ENCODE measurements at places on chromosomes 6 and 20.

GRCh38 chr20:47782920-47783552 is 2.2 kb downstream of the SULF2 start:
- DNase-seq, result no peak

DNA sequence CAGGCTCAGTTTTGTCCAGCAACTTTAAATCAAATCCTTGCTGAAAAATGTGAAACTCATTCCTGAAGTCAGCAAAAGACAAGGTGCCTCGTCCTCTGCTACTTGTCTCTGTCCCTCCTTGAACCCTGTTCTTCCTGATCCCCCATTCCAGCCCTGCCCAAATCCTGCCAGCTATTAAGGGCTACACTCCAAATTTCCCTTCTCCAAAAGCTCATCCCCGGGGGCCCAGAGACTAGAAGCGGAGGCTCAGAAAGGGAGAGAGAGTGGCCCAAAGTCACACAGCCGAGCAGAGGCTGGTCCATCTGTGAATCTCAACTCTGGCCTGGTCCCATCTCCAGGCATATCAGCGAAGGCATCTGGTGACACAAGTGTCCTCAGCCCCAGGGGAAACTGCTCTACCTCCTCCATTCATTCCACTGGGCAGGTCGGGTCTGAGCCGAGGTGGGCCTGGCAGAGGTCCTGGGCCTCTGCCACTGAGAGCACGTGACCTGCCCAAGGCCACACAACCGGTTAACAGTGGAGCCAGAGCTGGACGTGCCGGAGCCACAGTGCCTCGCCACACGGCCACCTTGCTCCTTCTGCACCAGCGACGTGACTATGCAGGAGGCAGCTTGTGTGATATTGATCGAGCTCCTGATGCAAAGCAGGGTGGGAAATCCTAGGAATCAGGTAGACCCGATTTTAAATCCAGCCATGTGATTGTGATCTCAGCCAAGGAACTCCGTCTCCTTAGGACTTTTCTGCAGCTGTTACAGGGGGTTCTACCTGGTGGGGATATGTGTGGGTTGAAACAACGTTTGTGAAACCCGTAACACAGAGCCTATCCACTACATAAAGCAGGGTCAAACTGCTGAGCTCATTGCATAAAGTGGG is 28.6 kb downstream of the NOL4L start:
- no peak for DNase-seq

- DNase-seq, result peak; percentile 82
These were observed 44.6 kb downstream of the ARHGAP40 start for GRCh38 chr20:38645980-38646858.

- no peak for DNase-seq
These were observed 59.0 kb downstream of the IGF2R start for GRCh38 chr6:160027931-160028330.

DNA sequence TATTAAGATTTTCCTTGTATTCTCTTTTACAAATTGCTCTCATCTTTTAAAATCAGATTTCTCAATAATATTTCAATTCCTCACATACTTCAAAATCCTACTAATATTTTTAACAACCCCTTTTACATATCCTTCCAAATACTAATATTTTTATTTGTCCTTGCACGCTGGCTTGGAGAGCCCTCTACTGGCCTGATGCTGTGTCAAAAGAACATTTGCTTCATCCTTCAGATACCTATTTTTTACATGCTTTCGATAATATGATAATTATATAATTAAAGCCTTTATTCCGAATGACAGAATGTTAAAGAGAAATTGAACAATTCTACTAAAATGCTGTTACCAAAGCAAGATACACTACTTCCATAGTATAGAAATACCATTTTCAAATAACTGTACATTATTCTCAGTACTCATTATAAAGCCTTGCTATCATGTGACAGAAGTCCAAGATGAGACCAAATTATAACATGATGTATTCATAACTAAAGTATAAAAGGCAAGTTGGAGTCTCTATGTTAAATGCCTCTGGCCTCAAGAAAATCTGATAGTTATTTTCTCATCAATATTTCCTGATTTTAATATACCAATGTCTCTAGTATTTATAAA is 39.0 kb upstream of the PLN start:
- DNase-seq, result no peak

- no peak for DNase-seq
These were observed 12.0 kb downstream of the PANK2 start for GRCh38 chr20:3901028-3901705.

DNA sequence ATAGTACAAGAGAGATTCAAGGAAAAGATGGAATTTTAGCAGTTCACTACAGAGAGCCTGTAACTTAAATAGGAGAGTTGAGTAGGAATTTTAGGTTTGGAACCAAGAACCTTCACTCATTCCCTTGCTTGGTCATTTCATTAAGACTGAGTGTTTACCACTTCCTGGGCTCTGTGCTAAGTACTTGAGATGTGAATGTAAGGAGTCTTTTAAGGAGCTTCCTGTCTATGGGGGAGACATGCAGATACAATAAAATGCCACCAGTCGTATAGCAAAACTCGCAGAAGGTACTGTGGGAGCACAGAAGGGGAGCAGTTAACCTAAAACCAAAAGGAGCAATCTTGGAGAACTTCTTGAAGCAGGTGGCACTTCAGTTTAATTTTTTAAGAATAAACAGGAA is 204.2 kb downstream of the SLC24A3 start:
- DNase-seq, result no peak

- DNase-seq, result no peak
These were observed 260.4 kb downstream of the RNGTT start for GRCh38 chr6:88702956-88703556.

- no peak for DNase-seq
These were observed 114.7 kb upstream of the PHACTR1 start for GRCh38 chr6:12601881-12602280.

DNA sequence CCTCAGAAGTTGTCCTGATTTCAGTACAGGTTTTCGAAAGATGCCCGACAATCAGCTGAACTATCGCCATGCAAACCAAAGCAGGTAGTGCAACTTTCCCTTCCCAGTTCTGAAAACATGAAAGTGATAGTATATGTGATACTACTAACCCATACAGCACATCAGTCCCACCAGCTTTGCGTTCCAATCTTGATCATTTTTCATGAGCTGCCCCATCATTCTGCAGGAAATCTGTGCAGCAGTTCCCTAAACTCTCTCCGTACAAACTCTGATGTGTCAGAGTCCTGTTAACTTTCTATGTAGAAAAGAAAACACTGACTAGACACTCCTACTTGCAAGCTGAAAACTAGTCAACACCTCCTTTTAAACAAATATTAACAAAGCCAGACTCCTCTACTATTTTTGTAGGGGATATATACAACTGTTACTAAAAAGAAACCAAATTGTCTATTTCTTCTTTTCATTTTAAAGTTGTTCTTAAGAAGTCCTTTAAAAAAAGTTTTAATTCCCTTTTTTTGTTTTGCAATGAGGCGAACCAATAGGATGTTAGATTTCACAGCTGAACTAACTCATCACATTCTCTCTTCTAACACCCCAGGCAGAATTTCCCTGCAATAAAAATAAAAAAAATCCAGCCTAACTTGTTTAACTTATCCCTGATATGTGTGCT is 99.6 kb upstream of the DST start:
- no peak for DNase-seq

DNA sequence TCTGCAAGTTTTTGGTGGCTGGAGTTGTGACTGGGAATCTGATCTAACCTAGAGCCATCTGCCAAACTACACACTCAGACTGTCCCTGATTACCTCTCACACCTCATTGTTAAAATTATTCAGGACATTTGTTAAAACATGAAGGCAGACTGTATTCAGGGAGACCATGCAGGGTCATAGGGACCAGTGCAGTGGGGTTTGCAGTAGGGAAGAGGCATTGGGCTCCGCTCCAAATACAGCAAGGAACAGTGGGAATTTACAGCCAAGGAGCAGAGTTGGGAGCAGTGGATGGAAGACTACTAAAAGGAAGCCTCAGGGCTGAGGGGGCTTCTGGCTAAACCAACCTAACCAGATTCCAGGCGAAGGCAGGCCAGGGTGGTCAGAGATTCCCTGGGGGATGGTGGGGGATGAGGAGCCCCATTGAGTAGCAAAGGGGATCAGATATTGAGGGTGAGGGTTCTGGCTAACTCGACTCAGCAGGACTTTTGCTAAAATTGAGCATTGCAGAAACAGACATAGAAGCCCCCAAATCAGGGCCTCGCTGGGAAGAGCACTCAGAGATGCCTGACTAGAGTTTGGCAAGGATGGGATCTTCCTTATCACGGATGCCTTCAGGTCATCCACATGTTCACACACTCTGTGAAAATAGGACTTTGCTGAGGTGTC is 172.0 kb downstream of the ZDHHC14 start:
- DNase-seq, result no peak

- peak; percentile 61 for DNase-seq
These were observed 111.7 kb downstream of the PREX1 start for GRCh38 chr20:48716086-48716485.

GRCh38 chr6:82217018-82217586 is 30.4 kb downstream of the IBTK start:
- DNase-seq, result no peak

GRCh38 chr6:113306552-113307145 is 550.5 kb upstream of the MARCKS start:
- DNase-seq, result peak; percentile 16

DNA sequence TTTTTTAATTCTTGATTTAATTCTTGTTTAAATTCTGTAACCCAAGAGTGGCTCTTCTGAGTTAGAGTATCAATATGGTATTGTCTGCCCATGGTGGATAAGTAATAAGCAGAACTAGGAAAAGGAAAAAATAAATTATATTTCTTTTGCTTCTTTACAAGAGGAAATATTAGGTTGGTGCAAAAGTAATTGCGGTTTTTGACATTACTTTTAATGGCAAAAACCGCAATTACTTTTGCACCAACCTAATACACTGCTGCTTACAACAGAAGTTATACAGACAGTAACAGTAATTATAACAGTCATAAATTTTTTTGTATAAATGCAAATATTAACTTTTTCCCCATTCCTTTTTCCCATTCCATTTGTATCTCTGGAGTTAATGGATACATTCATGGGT is 65.6 kb downstream of the HS3ST5 start:
- no peak for DNase-seq

- DNase-seq, result no peak
These were observed 75.3 kb downstream of the PRDM1 start for GRCh38 chr6:106161311-106161874.

DNA sequence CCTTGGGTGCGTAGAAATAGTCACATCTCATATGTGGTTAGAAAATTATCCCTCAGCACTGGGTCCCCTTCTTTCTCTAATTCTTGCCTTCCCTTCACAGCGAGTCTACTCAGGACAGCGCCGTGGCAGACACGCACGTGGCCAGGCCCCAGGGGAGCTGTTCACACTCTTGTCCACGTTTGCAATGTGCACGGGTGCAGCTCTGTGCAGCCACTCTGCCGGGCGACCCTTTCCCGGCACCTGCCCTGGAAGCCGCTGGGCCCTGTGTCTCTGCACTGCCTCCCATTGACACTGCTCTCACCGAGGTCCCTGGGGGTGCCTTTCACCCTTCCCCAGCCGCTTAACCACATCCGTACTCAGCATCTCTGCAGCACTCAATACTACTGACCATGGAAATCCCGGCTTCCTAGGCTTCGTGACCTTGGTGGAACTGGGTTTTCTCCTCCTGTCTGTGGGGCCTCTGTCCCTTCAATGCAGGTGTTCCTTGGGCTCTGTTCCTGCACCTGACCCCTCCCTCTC is 104.9 kb downstream of the DACT2 start:
- DNase-seq, result no peak

DNA sequence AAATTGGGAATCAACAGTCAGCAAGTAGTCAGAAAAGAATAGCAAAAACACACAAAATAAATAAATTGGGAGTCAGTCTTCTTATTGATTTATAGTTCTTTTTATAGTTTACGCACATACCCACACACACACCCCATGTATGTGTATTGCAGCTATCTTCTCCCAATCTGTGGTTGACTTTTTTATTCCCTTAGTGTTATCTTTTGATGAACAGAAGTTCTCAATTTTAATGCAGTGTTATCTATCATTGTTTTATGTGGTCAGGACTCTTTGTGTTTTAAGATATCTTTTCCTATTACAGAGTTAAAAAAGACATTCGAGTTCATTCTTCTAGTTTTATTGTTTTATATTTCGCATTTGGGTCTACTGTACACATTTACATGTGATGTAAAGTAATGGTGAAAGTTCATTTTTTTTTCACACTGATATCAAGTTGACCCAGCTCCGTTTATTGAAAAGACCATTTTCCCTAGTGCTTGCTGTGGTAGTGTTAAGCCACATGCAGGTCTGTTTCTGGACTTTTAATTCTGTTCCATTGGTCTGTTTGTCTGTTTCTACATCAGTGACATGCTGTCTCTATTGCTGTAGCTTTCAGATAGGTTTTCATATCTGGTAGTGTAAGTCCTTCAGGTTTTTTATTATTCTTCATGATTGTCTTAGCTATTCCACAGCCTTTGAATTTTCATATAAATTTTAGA is 78.4 kb downstream of the ZFAND3 start:
- no peak for DNase-seq

DNA sequence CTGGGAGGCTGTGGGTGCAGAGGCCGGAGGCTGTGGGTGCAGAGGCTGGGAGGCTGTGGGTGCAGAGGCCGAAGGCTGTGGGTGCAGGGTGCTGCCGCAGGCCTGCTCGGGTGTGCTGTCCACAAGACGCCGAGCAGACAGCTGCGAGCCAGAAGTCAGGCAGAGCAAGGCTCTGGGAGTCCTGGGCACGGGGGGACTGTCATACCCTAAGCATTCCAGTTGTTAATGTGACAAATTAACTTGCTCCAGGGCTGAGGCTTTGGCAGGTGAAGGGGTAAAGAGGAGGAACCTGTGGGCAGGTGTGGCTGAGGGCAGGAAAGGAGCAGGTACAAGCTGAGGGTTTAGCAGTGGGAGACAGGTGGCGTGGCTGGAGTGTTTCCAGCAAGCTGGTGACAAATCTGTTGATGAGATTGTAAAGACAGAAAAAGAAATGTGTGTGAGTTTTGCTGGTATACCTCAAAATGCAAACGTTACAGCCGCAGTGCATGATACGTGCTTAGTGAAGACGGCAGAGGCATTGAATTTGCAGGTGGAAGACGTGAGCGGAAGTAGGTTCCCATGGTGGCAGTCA is 14.2 kb upstream of the ADRM1 start:
- DNase-seq, result no peak

GRCh38 chr20:43529457-43530153 is 22.1 kb downstream of the L3MBTL1 start:
- no peak for DNase-seq
